ENCODE measurements at places on chromosomes 5 and 9.
A peak's percentile ranks its signal among the peaks of the same experiment; 100 is the strongest.

DNA sequence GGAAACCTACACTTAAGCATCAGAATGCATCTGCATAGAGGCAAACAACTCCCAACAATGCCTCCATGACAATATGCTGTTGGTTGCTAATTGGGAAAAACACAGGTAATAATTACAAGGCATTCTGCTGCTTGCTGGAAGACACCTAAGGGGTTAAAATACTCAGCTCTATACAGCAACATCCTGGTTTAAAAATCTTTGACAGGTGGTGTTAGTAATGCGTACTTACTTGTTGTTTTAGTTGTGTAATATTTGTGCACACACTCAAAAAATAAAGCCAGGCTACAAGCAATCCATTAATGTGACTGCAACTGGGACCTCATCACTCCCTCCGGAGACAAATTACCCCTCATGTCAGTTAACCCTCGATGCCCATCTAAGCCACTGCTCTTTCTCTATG, 126.3 kb upstream of the ELL2 start:
- no peak for DNase-seq

- no peak for DNase-seq
These were observed 7.7 kb upstream of the EXOC3 start for GRCh38 chr5:435156-435790.

- no peak for DNase-seq
These were observed 62.3 kb downstream of the HABP4 start for GRCh38 chr9:96512240-96512639.

- no peak for DNase-seq
These were observed 349.3 kb downstream of the RAB3C start for GRCh38 chr5:58932057-58932612.

DNA sequence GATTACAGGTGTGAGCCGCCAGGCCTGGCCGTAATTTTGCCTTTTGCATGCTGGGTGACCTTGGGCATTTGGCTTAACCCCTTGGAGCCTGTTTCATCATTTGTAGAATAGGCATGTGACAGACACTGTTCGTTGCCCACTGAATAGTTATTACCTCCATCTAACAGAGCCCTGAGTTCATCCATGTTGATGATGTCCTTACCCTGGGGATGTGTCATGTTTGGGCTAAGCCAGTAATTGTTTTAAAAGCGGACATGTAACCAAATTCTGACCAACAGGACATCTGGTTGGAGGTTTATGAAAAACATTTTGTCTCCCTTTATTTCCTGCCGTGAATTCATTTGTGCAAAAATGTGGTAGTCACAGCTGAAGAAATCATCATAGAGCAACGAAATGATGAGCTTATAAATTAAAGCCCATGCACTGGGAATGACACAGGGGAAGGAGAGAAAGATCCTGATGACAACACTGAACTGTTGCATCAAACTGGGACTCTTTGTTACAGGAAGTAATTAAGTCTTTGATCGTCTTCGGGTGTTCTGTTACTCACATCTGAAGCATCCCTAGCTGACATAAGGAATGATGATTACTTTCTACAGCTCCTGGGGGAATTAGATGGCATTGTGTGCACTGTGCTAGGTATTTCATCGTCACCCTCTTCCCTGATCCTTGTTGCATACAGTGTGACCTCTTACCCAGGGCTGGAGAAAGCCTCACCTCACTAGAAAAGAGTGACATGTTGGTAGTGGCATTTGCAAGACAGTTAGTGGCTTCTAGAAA, 117.8 kb downstream of the FGF18 start:
- no peak for DNase-seq

DNA sequence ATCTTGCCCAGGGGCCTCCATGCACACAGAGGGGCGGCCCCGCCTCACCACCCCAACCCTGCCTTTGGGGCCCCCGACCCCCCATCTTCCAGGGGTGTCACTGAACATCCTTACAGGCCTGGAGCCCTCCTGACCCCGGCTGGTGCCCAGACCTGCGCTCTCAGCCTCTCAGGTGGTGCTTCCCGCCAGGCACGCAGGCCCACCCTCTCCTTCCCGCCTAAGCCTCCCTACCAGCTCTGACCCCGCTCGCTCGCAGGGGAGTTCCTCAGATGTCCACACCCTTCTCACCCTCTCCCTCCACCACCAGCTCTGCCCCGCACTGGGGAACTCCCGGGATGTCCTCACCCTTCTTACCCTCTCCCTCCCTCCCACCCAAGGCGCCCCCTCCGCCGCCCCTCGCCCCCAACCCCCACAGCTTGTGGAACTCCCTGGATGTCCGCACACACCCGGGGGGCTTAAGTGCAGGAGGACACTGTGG, 12.3 kb upstream of the QRFP start:
- DNase-seq: no peak

DNA sequence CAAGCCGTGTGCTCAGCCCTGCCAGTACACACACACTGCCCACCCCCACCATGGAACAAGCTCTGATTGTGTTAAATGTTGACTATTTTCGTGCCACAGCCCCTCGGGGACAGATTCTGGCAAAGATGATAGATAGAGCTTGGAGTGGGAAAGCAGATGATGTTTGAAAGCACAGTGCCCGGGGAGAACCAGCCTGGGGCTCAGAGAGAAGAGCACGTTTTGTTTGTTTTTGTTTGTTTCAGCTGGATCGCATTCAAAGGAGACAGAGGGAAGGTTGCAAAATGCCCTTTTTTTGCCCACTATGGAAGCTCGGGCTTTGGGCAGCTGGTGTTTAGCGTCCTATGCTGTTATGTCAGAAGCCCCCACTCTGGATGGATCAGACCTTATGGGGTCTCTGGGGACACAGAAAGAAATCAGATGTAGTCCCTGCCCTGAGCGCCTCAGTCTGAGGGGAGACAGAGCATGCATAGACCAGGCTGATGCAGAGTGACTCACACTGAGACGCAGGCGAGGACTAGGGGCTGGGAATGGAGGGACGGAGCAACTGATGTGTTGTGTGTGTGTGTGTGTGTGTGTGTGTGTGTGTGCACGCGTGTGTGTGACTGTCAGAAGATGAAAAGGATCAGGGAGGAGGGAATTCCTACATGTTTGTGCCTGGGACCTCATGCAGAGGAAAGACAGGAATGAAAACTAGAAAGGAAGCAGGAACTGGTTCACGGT, 229.7 kb downstream of the MELK start:
- DNase-seq: no peak

GRCh38 chr5:176743136-176743861, 67.1 kb upstream of the UNC5A start:
- no peak for DNase-seq

GRCh38 chr5:102531506-102531905, 32.7 kb upstream of the SLCO6A1 start:
- DNase-seq: peak; percentile 14

- DNase-seq: no peak
These were observed 12.9 kb downstream of the PLPP1 start for GRCh38 chr5:55521881-55522280.

DNA sequence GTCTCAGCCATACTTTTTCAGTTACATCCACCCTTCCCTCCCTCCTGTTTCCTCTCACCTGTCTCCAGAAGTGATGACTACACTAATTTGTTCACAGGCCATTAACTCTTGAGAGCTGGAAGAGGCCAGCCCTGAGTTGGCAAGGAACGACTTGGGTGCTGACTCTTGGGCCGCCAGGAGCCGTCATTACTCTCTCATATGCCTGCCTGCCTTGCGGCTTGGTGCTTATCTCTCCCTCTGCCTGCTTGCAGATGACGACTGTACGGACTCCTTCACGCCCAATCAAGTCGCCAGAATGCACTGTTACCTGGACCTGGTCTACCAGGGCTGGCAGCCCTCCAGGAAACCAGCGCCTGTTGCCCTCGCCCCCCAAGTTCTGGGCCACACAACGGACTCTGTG, 66.1 kb downstream of the PAPPA start:
- DNase-seq: no peak

DNA sequence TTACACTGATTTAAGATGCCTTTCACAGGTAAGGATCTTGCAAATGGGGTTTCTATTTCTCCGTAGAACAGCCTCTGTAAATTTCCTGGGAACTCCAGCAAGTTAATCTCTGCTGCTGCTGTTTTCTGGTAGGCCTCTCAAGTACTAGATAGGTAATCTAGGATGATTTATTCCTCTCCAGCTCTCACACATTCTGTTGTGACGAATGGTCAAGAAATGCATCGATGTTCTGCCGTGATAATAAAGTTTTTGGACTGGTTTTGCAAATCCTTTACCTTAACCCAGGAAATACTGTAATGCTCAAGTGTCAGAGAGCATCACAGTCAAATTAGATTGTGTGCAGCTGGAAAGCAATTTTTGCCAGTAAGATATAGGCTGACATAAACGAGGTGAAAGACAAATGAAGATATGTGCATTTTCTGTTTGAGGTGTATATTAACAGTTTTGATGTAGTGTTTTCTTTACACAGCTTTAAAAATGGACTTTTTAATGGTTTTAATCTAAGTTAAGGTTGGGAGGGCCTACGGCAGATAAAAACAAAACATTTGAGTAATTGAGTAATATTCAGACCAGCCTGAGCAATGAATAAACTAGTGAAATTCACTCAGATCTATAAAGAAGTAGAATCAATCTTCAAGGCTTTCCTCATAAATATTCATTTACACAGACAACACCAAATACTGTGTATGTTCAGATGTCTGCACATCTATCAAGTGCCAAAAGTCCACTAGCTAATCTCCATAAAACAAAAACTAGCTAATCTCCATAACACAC, 300.6 kb upstream of the EDIL3 start:
- DNase-seq: no peak

GRCh38 chr9:81395676-81396054, 293.7 kb downstream of the TLE1 start:
- DNase-seq: no peak

GRCh38 chr9:101574731-101575333, 19.9 kb downstream of the PPP3R2 start:
- no peak for DNase-seq

DNA sequence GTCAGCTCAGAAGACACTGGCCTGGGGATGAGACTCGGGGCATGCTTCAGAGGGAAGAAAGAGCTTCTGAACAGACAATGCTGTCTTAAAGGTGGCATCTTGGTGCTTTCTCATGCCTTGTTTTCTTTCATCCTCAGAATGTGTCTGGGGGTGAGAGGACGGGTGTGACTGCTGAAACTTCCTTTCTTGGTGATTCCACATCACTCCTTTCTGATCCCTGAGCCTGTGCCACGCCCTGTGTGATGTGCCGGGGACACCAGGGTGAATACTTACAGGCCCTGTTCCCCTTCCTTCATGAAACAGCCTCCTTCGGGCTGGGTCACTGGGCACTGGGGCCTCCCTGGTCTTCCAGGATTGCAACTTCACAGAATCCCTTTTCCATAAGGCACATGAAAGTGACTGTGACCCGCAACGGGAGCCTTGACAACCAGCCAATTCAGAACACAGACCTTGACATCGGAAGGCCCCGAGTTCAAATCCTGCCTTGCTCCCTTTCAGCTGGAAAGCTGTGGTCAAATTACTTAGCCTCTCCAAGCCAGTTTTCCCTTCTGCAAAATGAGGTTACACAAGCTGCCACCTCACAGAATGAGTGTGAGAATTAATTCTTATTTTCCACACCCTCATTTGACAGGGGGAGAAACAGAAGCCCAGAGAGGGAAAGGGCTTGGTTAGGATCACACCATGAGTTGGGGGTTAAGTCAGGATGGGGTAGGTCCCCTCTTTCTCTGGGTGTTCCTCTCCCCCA, 44.1 kb upstream of the IL17B start:
- DNase-seq: no peak

DNA sequence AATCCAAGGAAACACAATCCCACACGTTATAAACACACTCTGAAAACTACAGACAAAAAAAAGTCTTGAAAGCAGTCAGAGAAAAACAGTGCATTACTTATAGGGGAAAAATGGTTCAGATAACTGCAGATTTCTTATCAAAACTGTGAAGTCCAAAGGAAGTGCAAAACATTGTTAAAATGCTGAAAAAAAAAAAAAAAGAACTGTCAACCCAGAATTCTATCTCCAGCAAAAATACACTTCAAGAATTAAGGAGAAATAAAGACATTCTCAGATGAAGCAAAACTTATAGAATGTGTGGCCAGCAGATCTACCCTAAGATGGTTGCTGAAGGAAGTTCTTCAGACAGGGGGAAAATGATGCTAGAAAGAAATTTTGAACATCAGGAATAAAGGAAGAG, 40.4 kb downstream of the ADAMTS2 start:
- no peak for DNase-seq

GRCh38 chr5:150801117-150801927, 22.8 kb downstream of the SMIM3 start:
- DNase-seq: peak; percentile 64

DNA sequence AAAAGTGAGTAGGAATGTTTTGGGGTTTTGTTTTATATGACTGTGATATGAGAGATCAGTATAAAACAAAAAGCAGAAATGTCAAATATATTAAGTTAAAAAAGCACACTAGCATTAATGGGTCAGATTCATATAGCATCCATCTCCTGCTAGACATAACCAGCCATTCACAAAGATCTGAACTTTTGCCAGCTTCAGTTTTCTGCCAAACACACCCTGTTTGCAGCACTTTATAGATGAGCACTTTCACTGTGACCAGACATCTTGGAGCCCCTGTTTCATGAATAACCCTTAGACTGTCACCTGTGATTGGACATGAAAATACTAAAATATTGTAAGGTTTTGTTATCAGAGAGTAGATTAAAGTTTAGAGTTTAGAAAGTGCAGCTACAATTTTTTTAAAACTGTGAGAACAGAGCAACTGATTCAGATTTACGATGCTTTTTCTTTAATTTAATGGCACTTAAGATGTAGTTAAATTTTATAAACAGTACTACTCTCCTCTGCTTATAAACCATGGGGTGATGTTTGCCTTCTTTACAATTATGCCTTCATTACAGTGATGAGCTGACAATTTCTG, 142.6 kb downstream of the KCTD16 start:
- no peak for DNase-seq

DNA sequence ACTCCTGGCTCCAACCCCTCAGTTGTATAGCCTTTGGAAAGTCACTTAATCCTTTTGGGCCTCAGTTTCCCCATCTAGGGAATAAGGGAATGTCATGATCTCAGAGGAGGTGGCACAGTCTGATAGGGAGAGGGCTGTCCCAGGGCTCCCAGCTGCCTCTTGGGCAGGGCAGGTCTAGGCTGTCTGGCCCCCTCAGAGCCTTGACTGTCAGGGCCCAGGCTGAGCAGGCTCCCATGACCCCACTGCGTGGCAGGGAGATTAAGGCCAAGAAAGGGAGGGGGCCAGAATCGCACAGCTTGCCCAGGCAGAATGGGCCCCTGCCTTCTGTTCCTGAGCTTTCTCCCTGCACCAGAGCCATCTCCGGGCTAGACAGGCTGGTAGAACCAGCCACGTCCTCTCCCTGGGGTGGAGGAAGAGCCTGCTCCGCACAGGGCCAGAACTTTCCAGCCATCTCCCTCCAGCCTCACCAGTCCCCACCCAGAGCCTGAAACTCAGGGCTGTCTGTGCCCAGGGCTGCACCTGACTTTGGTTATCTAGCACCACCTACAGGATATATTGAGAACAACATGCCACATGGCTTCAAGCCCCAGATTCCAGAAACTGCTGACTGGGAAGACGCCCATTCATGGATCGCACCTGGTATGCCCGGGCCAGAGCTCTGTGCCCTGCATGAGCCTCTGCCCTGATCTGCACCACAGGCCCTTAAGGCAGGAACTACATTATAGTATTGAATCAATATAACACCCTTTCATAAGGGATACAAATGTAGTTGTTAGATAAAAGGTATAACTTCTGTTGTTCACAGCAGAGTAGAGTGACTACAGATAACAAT, 32.1 kb downstream of the NAIF1 start:
- DNase-seq: peak; percentile 82

Data from CD4-positive, alpha-beta T cell treated with Interleukin-4 for 4 hours (primary cell).